ENCODE measurements at places on chromosomes 6 and 20.

DNA sequence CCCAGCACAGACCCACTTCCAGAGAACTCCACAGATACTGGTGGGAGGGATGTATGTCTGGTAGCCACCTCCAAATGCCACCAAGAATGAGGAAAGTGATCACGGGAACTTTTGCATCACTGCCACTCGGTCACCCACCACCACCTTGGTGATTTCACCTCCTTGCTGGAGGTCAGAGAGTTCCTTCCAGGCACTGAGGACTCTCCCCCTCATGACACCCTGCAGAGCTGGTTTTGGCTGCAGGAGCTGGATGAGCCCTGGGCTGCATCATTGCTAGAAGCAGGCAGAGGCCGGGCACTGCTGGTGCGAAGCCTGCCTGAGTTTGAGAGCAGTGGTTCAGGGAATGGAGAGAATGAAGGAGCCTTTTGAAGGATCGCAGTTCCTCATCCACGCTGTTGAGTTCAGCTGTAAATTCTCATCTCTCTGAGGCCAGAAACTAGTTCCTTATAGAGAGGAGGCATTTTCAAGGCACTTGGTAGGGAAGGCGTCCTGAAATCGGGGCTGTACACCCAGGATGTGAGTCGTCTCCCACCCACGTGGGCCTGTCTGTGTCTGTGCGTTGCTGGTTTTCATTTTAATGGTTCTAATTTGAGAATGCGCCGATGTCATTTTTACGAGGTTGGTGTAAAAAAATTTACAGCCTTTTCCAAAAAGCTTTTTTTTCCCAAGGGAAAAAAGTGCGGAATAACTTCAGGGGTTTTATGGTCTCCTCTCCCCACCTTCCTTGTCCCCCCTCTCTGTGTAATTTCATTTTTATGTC is 25.0 kb downstream of the FOXP4 start:
- no peak overlapping the region for H3K4me3 ChIP-seq
- no peak overlapping the region for H3K27ac ChIP-seq

- no peak overlapping the region for H3K4me3 ChIP-seq
- H3K36me3 ChIP-seq = peaks cover 4% of the 10 kb centered on the region
- H3K27me3 ChIP-seq = peaks cover 19% of the 10 kb centered on the region
- DNase-seq = no peak
- H3K27ac ChIP-seq = no peak overlapping the region
Measured at GRCh38 chr20:63576311-63576710, 2.3 kb upstream of the HELZ2 start.

GRCh38 chr6:36695414-36695813 is 2.2 kb upstream of the RAB44 start:
- no peaks in the 10 kb centered on the region for H3K27me3 ChIP-seq
- no peak overlapping the region for H3K27ac ChIP-seq
- H3K4me3 ChIP-seq = no peak overlapping the region
- H3K4me1 ChIP-seq = peaks cover 21% of the 10 kb centered on the region
- DNase-seq = no peak
- H3K36me3 ChIP-seq = no peaks in the 10 kb centered on the region

DNA sequence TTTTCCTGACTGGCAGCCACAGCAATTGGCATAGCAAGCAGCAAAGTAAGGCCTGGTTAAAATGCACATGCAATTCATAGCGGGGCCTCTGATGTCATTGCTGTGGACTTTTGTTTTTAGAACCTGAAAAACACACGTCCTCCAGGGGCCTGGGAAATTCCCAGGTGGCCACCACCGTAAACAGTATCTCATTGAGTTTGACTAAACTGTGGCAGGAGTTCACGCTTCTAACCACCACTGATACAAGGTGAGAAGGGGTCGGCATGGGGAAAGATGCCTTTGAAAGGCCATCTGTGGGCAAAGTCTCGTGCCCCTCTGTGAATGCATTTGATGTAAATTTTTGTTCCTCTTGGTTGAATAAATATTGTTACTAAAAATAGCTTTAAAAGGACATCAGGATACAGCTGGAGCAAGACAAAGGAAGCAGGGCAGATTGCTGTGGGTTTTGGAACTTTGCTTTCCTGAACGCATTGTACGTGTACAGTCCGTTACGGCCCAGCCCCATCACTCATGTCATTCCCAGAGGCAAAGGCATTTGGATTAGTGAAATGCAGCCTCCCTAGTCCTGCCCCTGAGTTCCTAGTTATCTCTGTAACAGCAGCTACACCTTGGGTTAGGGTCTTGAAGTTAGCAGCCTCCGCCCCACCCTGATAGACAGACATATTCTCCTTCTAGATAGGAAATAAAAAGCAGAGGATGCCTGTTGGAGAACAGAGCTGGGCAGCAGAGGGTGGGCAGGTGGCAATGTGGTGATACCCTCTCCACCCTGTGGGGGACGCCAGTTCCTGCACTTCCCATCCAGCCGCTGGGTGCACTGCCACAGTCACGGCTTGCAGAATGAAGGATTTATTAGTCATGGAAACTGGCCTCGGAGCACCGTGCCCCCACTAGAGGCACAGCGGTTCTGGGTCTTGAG is 80.3 kb downstream of the ZDHHC14 start:
- DNase-seq = no peak
- peaks cover 1% of the 10 kb centered on the region for H3K36me3 ChIP-seq
- no peak overlapping the region for H3K27ac ChIP-seq

GRCh38 chr6:40336940-40337760 is 250.0 kb downstream of the LRFN2 start:
- H3K4me1 ChIP-seq = no peaks in the 10 kb centered on the region
- peaks cover 33% of the 10 kb centered on the region for H3K27me3 ChIP-seq
- no peaks in the 10 kb centered on the region for H3K36me3 ChIP-seq
- no peak for DNase-seq
- H3K27ac ChIP-seq = no peak overlapping the region
